Naive thymus-derived CD4-positive, alpha-beta T cell (primary cell): ENCODE measurements at places on chromosomes 5 and 9.

GRCh38 chr9:133989625-133990365 is 2.3 kb downstream of the VAV2 start:
- DNase-seq = no peak

DNA sequence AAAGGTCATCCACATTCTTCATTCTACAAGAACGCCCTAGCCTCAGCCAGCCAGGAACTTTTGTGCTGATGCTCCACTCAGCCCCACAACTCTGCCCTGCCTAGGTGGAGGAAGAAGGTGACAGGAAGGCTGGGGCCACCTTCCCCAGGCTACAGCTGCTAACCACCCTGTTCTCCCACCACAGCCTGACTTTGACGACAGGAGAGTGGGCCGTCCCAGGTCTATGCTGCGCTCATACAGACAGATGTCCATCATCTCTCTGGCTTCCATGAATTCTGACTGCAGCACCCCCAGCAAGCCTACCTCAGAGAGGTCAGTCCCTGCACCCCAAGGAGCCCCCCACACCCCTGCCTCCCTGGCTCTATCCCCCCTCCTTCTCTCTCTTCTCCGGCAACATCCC is 28.2 kb upstream of the FOXI1 start:
- DNase-seq = no peak

GRCh38 chr9:135726138-135726853 is 24.3 kb downstream of the KCNT1 start:
- DNase-seq = no peak

DNA sequence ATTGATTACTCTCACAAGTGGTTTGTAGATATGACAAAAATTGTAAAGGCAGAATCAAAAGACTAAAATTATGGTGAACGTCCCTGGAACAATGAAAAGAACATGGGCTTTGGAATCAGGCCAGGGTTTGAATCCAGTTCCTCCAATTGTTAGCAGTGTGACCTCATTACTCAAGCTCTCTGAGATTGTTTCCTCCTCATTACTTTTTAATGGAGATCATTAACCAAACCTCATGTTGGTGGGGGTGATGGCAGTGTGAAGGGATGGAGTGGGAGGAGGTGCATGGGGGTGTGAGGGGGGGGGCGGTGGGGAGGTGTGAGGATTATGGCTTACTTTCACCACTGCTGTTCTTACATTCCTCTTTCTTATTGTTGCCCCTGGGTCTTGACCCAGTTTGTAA is 44.1 kb upstream of the FOXE1 start:
- DNase-seq = no peak

DNA sequence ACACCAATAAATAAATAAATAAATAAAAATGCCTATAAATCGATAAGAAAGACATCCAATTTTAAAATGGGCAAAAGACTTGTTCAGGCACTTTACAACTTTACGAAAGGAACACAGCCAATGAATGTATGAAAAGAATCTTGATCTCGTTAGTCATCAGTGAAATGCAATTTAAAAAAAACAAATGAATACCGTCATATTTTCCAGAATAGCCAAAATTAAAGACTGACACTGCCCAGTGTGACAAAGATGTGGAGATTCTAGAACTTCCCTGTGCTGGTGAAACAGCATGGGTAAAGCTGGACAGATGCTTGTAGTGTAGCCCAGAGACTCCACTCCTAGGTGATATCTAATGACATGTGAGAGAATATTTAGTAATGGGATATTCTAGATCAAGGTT is 127.1 kb downstream of the GOLPH3 start:
- DNase-seq = no peak

- DNase-seq = no peak
These were observed 172.4 kb upstream of the PHYKPL start for GRCh38 chr5:178404987-178405386.

DNA sequence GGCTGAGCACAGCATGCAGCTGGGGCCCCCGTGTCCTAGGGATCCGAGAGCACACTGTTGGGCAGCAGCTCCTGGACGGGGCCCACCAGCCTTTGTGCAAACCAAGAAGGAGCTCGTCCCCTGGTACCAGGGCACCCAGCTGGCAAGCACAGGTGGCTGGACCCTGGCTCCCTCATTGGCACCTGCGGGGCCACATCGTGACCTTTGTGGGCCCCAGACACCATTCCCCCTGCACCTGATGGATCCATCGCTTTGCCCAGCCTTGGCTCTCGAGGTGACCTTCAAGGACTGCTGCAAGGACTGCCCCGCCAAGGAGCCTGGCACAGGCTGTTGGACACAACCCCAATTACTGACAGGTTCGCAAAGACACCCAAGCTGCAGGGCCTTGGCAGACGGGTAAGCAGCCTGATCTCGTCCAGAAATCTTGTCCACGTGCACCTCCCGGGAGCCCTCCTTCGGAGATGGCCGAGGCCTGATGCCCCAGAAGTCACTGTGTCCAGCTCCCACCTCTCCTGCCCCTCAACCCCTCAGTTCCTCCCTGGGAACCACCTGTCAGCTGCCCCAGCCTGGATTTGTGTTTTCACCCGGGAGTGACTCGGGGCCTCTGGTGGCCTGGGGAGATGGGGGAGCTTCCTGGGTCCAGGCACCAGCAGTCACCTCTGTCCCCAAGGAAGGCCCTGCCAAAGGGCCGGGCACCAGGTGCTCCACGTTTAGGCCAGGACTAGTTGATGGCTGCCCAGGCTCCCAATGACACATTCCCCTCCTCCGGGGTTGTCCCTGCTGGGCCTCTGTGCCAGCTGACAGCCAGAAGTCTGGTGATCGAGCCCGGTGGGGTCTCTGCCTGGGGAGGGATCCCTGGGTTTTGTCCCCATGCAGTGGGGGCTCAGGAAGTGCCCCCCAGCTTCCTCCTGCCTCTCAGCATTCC is 137.1 kb upstream of the PPP1R26 start:
- DNase-seq = no peak

- DNase-seq = no peak
These were observed 45.5 kb downstream of the FOCAD start for GRCh38 chr9:20729523-20729922.

DNA sequence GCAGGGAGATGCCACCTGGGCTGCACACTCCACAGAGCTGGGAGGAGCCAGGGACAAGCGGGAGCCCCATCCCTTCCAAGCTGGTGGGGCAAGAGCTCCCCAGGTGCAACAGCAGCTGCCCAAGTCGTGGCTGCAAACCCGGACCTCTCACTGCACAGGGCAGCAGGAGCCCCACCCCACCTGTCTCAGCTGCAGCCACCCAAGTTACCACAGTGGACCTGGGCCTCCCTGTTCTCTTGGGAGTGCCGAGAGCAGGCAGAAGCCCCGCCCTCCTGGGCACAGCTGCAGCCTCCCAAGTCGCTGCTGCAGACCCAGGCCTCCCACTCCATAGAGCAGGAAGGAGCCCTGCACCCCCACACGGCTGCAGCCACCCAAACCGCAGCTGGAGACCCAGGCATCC is 374.1 kb upstream of the ACO1 start:
- no peak for DNase-seq

DNA sequence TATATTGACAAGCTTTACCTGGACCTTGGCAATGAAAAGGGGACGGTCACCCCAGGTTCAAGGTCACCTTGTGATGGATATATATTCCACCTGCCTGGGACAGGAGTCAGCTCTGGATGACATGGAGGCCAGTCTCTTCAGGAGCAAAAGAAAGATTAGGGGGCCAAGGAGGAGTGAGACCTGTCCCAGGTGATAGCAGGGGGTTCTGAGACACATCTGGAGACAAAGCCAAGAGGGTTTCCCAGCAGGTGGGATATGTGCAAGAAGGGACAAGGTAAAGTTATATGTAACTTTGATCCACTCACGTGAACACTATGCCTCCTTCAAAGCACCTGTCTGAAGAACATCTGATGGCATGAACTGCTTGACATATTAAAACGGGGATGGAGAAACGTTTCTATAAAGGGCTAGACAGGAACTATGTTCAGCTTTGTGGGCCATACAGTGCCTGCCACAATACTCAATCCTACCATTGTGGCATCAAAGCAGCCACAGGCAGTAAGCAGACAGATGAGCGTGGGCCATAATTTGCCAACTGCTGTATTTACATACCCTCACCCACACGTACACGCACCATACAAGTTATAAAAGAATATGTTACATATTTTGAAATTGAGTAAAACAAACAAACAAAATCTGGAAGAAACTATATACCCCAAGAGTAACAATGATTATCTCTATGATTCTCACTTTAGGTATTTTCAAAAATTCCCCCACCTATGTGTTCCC is 62.9 kb upstream of the ZNF622 start:
- DNase-seq = no peak

GRCh38 chr9:88890546-88890945 is 100.7 kb upstream of the S1PR3 start:
- DNase-seq = no peak
